Activated CD4-positive, alpha-beta T cell treated with anti-CD3 and anti-CD28 coated beads for 36 hours (primary cell): ENCODE measurements at places on chromosomes 5 and 9.

DNA sequence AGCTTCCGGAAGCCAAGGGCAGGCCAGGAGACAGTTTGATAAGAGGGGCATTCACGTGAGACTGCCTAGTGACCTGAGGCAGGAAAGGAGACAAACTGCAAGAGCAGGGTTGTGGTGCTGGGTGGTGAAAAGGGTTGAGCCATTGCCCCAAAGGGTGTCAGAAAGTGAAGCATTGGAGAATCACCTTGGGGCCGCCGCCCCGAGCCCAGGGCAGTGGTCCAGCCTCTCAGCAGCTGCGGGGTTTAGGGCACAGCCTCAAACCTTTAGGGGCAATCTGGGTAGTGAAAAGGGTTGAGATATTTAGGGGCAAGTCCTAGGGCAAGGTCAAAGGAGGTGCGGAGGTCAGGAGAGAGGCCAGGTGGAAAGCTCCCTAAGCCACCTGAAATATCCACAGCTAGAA lies 10.4 kb upstream of the ANKRD33B start:
- no peak for DNase-seq

GRCh38 chr5:146450002-146450401 lies 2.9 kb downstream of the TCERG1 start:
- no peak for DNase-seq

- no peak for DNase-seq
These were observed 27.4 kb downstream of the PTPA start for GRCh38 chr9:129138476-129139232.

DNA sequence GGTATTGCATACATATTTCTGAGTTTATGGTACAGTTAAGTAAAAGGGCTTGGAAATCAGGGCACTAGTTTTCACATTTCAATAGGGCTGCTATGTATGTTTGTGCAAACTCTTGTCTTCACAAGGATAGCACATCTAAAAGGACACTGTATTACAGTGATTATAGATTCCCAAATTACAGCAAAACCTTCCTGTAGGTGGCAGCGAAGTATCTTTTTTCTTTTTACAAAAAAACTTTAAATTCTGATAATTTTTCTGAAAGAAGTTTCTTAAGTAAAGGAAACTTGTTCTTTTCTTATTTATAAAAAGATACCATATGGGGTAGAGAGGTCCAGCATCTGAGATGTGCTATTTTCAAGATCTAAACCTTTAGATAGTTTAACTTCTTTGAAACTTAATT lies 337.8 kb downstream of the PTPRD start:
- DNase-seq: no peak

DNA sequence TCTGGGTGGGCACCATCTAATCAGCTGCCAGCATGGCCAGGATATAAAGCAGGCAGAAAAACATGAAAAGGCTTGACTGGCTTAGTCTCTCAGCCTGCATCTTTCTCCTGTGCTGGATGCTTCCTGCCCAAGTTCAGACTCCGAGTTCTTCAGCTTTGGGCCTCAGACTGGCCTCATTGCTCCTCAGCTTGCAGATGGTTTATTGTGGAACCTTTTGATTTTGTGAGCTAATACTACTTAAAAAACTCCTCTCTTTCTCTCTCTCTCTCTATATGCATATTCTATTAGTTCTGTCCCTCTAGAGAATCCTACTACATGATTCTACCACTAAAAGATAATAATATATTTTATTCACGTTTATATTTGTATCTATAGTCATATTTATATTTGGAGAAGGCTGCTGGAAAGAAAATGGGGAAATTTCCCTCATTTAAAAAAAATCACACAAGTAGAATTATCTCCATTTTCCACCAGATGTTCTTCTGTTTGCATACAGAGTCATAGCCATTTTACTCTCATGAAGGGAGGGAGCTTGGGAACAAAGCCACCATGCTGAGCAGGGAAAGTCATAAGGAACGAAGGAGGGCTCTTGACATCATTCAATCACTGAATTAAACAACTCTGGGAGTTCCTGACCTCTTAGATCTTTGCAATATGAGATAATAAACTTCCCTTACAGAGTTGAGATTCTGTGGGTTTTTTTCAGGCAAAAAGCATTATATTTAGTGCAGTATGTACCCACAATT lies 1137.4 kb upstream of the CDH18 start:
- no peak for DNase-seq

- DNase-seq: no peak
These were observed 28.4 kb upstream of the GPR150 start for GRCh38 chr5:95591490-95591901.

- DNase-seq: no peak
These were observed 156.4 kb downstream of the EDIL3 start for GRCh38 chr5:84228266-84228665.

DNA sequence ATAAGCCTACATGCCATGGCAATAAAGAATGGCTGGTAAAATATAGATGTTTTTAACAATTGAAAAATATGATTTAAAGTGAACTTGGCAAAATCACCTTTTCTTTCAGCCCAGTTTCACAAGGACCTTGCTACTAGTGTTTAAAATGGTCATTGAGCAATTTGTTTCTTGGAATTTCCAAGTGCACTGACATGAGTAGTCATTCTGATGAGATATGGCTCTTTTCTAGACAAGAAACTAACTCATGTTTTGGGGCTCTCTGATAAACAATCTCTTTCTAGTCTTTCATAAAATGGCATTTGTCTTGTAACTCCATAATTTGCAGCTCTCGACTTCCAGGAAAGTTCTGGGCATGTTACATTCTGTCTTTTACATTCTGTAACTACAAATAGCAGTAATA lies 176.8 kb downstream of the NR2F1-AS1 start:
- no peak for DNase-seq
